ENCODE measurements at places on chromosomes 3 and 15.

- DNase-seq = no peak
These were observed 11.1 kb upstream of the TMC3 start for GRCh38 chr15:81384891-81385720.

GRCh38 chr3:23258110-23258509 lies 55.0 kb downstream of the UBE2E2 start:
- DNase-seq = no peak

GRCh38 chr3:183464480-183464879 lies 36.1 kb upstream of the MCF2L2 start:
- DNase-seq = no peak

DNA sequence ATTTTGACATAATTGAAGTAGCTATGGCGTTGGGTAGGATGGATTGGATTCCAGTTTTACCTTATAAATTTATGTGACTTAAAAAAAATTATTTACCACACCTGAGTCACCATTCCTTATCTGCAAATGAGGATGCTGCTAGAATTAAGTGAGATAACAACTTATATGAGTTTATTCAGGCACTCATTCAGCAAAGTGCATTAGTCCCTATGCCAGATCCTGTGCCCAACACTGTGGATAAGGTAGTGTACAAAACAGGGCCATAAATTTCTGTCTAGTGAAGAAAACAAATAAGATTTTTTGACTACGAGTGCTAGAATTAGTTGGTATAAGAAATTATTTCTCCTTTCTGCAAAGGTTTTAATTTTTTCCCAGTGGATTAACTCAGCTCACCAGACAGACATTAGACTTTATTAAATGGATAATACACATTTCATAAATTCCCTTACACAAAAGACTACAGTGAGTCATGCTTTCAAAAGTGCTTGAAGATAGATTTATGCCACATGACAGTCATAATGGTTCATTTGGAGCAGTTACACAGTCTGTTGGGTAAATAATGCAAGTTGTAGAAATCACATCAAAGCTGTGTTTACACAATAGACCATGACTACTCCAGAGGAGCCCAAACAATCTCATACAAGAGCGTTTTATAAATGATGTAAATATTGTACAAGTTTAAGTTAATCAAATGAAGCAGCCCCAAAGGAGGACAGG lies 129.9 kb upstream of the TGFBR2 start:
- no peak for DNase-seq

- no peak for DNase-seq
These were observed 56.4 kb downstream of the SPTSSB start for GRCh38 chr3:161314836-161315395.

DNA sequence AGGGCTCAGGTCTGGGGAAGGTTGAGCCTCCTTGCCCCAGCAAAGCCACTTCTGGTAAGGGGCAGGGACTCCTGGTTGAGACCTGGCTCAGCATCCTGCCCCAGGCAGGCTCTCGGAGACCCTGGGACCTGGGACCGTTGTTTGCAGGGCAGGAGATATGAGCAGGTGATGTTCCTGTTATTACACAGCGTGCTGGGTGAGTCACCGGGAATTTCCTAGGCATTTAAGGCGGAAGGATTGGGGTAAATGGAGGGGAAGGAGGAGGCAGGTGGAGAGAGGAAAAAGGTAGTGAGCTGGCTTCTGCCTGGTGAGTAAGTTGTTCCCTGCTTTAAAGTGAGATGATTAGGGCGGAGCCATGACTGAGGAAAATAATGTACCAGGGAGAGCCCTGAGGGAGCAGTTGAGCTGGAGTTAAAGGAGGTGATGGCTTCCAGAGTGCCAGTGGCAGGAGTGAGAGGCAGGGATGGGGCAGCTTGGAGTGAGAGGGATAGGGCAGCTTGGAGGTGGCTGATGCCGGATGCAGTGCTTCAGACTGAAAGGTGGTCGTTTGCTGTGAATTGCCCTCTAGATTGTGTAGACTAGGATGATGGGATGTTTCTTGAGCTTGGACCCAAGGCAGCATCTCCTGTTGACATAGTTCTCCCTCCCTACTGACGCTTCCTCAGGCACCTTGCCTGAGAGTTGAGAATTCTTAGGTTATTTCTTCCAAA lies 79.4 kb downstream of the AAGAB start:
- DNase-seq = no peak

- no peak for DNase-seq
These were observed 304.4 kb upstream of the NR2E3 start for GRCh38 chr15:71505962-71506361.

GRCh38 chr3:59235634-59236012 lies 185.8 kb upstream of the CFAP20DC start:
- DNase-seq = no peak

- no peak for DNase-seq
These were observed 499.1 kb downstream of the ROBO2 start for GRCh38 chr3:77539014-77539413.

DNA sequence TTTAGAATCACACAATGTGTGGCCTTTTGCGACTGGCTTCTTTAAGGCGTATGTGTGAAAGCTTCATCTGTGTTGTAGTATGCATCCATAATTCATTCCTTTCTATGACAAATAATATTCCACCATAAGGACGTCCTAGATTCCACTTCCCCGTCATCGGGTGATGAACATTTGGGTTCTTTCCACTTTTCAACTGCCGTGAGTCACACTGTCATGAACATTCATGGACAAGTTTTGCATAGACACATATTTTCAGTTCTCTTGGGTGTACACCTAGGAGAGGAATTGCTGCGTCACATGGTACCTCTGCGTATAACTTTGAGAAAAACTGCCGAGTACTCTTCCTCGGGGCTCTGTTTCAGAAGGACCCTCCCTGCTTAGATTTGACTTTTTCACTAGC lies 97.3 kb downstream of the TOP2B start:
- no peak for DNase-seq

- DNase-seq = no peak
These were observed 9.1 kb downstream of the PLXND1 start for GRCh38 chr3:129597087-129597999.

GRCh38 chr15:93209690-93210445 lies 120.9 kb upstream of the RGMA start:
- no peak for DNase-seq
